Caco-2 (cell line): ENCODE measurements at places on chromosomes 6 and 20.

- no peak for DNase-seq
Observed at GRCh38 chr6:105243487-105243886, 63.7 kb upstream of the POPDC3 start.

GRCh38 chr6:135743476-135743875 is 108.0 kb upstream of the PDE7B start:
- DNase-seq: no peak

DNA sequence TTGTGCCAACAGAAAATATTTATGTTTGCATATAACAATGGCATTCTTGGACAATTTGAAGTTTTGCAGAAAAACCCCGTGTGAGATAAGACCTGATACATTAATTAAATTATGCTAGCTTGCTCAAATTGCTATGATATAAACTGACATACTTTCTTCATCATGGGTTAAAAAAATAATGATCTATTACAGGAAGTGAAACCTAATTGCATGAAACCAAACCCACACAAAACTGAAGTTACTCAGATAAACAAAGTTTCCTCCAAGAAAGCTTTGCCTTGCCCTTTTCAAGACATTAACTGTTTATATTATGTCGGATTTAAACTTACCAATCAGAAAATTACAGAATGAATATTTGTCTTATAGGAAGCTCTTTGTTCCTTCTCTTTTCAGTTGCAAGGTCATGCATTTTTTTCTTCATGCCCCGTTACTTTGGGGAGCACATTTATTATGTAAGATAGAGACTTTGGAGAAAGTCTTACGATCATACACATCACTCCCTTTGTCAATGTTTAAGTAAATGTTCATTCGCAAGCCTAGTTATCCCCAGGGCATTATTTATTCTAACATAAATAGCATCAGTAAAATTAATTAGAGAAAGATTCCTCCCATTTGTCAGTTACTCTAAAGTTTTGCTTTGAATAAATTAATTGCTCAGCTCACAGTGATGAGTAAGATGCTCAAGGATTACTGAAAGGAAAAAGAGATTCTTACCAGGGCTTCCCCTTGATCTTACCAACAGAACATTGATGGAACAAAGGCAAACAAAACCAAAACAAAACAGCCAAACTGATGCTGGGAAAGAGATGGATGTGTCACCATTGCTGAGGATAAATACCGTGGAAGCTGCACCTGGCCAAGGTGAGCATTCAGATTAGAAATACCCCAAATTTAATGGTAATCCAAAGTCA is 14.8 kb upstream of the TMEM244 start:
- DNase-seq: no peak

GRCh38 chr20:50395914-50396488 is 114.2 kb upstream of the PTPN1 start:
- DNase-seq: no peak

- DNase-seq: no peak
Observed at GRCh38 chr20:61251529-61252393, at the start of gene CDH4. TSS of gene CDH4 (plus strand) at chr20:61252261.

DNA sequence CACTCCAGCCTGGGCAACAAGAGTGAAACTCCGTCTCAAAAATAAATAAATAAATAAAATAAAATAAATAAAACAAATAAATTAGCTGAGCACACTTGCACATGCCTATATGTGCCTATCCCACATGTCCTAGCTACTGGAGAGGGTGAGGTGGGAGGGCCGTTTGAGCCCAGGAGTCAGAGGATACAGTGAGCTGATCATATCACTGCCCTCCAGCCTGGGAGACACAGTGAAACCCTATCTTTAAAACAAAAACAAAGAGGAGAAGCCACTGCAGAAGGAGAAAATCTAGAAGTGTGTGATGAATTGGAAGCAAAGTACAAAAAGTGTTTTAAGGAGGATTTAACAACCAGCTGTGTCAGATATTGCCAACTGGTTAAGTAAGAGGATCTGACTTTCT is 728.4 kb downstream of the PTPRT start:
- no peak for DNase-seq

DNA sequence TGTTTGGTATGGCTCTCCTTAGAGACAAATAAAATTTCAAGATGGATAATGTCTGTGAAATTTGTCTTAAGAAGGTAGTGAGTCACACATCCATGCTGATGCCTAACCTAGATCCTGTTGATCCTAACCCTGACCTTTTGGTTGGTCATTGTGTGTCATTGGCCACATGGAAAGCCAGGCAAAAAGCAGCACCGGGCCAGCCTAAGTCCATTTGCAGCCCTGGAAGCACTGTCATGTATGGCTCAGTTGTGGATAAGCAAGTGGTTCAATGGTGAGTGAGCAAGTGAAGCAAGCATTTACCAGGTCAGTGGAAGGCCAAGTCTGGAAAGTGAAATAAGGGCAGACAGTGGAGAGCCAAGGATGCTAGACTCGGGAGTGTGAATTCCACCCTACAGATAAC is 12.1 kb upstream of the XRN2 start:
- no peak for DNase-seq

- no peak for DNase-seq
Observed at GRCh38 chr20:41632896-41633295, 14.7 kb upstream of the CHD6 start.

GRCh38 chr6:12065321-12066140 is 53.4 kb downstream of the HIVEP1 start:
- no peak for DNase-seq

DNA sequence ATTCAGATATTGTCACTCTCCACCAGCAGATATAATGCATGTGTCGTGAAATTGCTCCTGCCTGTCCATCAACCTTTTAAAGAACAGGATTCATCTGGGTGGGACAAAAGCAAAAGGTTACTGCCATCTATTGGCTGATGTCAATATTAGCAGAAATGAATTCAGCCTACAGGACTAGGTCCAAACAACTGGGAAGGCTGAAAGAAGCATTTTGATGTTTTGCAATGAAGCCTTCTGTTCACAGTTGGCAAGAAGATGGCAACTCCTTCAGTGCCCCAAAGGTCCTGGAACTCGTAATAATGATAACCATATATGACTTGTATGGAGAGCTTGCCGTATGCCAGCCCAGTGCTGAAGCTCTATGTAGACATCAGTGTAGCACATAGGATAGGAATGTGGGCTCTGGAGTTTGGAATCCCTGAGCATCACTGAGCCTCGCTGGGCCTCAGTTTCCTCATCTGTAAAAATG is 7.5 kb downstream of the BCAS1 start:
- DNase-seq: no peak

- DNase-seq: no peak
Observed at GRCh38 chr6:24157886-24158285, 31.9 kb downstream of the NRSN1 start.

DNA sequence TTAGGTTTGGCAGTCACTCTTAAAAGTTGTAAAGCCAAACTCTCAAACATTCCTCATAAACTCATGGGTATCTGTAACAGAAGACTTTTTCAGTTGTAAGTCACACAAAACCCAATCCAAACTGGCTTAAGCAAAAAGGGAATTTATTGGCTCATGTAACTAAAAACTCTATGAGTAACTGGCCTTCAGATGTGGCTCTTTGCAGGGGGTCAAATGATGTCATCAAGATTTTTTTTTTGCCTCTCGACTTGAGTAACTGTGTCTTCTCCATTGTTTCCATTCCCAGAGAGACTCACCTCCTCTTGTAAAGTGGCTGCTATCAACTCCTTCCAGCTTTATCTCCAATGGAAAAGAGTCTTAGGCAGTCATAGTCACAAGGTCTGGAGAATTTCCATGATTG is 645.0 kb downstream of the DHX35 start:
- no peak for DNase-seq

- DNase-seq: no peak
Observed at GRCh38 chr20:7695635-7696034, 244.6 kb downstream of the HAO1 start.

DNA sequence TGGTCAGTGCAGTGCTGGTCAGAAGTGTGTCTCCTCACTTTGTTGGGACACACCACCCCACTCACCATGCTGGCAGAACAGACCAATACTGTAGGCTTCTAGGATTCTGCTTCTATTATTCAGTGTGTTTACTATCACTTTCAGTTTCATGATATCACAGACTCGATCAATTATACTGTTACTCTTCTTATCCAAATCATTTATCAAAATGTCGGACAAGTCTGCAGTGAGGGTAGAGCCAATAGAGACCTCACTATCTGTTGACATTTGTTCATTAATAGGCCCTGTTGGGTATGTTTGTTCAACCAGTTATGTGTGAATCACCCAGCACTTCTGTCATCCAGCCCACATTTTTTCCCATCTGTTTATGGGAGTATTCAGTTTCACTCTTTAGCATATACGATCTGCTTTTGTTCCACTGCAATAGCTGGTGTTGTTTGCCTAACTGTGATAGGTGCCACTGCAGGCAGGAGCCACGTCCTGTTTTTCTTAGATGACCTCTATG is 140.1 kb downstream of the NRN1 start:
- DNase-seq: peak; percentile 1

GRCh38 chr6:46888031-46888430 is 33.7 kb downstream of the ADGRF5 start:
- DNase-seq: no peak

DNA sequence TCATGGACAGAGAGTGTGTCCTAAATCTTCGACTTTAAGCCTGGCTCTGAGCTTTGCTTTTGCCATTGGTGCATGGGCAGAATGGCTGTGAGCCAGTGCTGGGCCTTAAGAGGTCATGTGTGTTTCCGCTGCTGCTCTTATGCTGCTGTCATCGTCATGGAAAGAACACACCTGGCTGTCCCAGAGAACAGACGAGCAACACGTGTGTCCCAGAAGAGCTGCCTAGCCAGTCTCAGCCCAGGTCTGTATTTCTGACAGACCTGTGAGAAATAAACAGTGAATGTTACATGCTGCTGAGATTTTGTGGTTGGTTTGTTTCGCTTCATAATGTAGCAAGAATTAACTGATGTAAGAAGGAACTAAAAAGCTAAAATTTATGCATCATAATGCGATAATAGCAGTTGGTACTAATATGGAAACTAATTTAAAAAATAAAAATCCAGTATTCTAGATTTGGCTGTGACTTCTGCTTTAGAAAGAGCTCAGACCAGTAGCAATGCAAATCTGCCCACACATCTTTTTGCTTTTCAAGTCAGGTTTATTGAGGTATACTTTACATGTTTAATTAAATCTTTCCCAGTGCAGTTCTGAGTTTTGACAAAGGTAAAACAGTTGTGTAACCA is 11.5 kb upstream of the SCP2D1 start:
- no peak for DNase-seq

- DNase-seq: no peak
Observed at GRCh38 chr20:48260129-48260756, 475.0 kb upstream of the SULF2 start.

- no peak for DNase-seq
Observed at GRCh38 chr6:30691208-30691847, 544 bp upstream of the NRM start.

DNA sequence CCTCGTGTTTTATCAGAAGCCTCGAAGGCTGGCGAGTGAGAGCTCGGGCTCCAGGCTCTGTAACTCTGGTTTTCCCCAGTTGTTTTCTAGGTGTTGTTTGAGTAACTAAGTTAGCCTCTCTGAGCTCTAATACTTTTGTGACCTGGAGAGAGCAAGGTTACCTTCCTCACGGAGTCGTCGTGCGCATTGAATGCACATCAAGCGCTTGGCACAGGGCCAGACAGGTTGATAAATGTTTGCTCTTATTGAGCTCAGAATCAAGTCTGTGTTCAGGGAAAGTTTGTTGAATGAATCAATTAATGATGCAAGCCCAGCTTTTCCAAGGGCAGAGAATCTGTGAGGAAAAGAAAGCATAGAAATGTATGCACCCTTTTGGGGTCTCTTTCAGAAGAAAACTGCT is 33.5 kb downstream of the EDN3 start:
- no peak for DNase-seq

GRCh38 chr6:154166140-154166539 is 127.1 kb downstream of the OPRM1 start:
- no peak for DNase-seq

- no peak for DNase-seq
Observed at GRCh38 chr6:119324718-119325117, 24.8 kb downstream of the MAN1A1 start.

- peak; percentile 80 for DNase-seq
Observed at GRCh38 chr6:137076277-137077068, 31.7 kb upstream of the IL20RA start.

GRCh38 chr6:157265635-157266034 is 57.7 kb downstream of the TMEM242 start:
- DNase-seq: no peak

DNA sequence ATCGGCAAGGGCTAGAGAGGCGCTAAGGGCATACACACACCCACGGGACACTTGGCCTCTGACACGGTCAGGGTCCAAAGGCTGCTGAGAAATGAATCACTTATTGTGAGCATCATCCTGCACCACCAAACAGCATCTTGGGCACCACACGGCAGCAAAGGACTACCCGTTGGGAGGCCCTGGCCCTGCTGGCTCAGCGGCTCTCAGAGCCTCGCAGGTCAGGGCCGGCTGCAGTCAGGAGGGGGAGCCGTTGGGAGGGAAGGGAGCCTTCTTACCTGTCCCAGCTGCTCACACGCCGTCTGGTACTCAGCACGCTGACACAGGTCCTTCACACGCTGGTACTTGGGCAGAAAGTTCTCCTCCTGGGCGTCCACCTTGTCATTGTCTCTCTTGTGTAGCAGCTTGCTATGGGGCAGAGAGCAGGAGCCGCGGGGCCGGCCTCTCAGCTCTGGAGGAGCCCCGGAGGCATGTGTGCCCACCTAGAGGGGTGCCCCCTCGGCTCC is 109.0 kb downstream of the SULF2 start:
- DNase-seq: peak; percentile 71

- DNase-seq: no peak
Observed at GRCh38 chr6:137171824-137172733, 1.4 kb downstream of the IL22RA2 start.

GRCh38 chr6:160523223-160523622 is 140.9 kb downstream of the LPA start:
- no peak for DNase-seq

DNA sequence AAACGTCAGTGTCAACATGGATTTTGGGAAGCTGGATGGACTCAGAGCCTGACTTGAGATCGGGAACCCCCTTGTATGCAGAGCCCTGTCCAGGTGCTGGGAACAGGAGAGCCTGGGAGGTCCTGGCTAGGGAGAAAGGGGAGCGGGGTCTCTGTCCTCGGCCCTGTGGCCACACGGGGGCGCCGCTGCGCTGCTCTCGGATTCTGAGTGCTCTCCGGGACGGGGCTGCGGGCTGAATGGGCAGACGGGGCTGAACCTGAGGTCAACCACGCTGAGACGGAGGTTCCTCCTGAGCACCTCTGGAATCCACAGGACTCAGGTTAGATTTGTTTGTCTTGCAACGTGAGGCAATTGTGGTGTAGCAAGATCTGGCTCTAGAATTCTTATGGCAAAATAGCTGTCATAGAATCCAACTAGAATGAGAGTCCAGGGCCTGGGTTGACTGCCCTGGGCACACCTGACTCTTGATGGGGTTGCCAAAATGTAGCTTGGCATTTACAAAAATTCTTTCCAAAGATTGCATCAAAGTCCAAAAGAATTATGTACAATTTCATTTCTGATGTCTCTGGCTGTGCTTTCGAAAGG is 20.6 kb upstream of the HLA-F start:
- peak; percentile 49 for DNase-seq
